CD4-positive, alpha-beta T cell treated with Interleukin-15 for 1 hour (primary cell): ENCODE measurements at places on chromosomes 5 and 9.

DNA sequence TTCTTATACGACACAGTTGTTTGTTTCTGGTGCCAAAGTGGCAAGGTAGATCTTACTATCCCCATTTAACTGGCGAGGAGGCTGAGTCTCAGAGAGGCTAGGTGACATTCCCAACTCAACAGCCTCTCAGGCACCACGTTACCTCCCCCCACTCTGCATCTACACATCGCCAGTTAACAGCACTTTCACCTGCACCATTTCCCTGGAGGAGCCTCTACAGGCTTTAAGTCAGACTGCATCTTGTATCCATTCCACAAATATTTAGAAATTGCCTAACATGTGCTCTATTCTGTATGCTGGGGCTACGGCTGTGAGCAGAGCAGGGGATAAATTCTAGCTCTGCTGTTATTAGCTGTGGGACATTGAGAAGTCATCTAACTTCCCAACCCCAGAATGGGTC lies 168.6 kb downstream of the INSYN2B start:
- DNase-seq: no peak

GRCh38 chr5:140488914-140489313 lies 58.5 kb upstream of the EIF4EBP3 start:
- no peak for DNase-seq

DNA sequence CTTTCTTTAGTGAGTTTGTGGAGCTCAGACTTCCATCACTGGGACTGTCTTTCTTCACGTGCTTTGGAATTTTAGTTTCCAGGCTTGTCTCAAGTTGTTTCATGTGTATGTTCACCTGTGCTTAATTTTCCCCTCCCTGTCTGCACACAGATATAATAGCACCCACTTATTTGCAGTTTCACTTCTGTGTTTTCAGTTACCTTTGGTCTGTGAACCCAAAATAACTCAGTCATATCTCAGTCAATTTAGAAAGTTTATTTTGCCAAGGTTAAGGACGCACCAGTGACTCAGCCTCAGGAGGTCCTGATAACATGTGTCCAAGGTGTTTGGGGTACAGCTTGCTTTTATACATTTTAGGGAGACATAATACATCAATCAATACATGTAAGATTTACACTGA lies 330.4 kb downstream of the ICE1 start:
- DNase-seq: no peak

GRCh38 chr9:3835393-3835792 lies 309.6 kb upstream of the RFX3 start:
- DNase-seq: no peak

DNA sequence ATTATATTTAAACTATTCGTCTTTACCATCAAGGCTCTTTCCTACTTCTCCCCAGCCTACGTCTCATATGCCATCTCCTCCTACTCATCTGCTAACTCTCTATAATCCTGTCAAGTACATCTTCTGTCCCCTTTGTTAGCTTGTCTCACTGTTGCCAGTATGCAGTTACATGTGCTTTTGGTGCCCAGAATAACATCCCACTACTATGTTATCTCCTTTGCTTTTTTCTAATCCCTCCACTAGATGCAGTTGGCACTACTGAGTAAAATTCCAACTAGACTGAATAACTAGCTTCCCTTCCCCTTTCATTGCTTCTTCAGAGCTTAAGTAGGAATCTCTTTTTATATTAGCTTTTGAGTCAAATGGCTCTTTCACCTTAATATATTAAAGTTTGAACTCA lies 3.0 kb upstream of the ARRDC3 start:
- DNase-seq: no peak

GRCh38 chr5:178471711-178472110 lies 118.5 kb downstream of the COL23A1 start:
- no peak for DNase-seq

GRCh38 chr5:39891376-39891775 lies 466.6 kb upstream of the DAB2 start:
- DNase-seq: no peak

GRCh38 chr5:54150841-54151240 lies 159.5 kb downstream of the ARL15 start:
- no peak for DNase-seq

- no peak for DNase-seq
Observed at GRCh38 chr9:132418726-132419363, 8.8 kb downstream of the CFAP77 start.

GRCh38 chr5:893711-894110 lies 1.0 kb downstream of the TRIP13 start:
- DNase-seq: no peak

- no peak for DNase-seq
Observed at GRCh38 chr5:122201365-122201764, 72.0 kb downstream of the ZNF474 start.

GRCh38 chr5:218457-219291 lies 554 bp downstream of the SDHA start:
- no peak for DNase-seq

DNA sequence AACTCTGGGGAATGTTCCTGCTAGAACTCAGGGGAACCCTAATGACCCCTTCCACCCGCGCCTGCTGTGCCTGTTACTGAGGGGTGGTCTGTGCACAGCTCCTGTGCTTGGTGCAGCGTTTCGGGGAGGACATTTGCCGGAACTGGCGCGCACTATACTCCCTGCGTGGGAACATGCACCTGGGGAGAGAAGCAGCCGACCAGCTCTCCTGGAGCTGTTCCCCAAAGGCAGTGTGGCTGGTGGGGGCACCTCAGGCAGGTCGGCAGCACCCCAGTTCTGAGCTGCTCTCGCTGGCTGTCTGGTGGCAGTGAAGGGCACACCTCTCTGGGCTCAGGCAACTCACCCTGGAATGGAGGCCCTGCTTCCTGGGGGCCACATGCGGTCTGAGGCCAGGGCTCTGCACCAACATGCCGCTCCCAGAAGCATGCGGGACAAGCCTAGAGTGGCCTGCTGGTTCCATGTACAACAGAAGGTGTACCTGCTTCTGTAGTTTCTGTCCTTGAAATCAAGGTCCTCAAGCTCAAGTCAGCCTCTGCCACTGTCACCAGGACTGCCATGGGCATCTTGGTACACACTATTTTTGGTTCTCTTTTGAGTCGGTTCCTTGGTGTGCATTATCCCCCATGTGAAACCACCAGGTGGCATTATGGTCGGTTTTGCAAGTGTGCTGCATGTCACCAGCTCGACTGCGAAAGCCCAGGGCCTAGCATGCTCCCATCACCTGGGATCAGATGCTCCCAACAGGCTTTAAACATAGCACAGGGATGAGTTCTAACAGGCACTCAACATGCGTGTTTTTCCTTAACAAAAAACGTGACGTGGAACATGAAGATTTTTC lies 7.8 kb upstream of the MRNIP start:
- no peak for DNase-seq

- DNase-seq: no peak
Observed at GRCh38 chr9:135086597-135087488, 625 bp upstream of the OLFM1 start.

- DNase-seq: no peak
Observed at GRCh38 chr5:74272831-74273451, 367.6 kb downstream of the ENC1 start.

DNA sequence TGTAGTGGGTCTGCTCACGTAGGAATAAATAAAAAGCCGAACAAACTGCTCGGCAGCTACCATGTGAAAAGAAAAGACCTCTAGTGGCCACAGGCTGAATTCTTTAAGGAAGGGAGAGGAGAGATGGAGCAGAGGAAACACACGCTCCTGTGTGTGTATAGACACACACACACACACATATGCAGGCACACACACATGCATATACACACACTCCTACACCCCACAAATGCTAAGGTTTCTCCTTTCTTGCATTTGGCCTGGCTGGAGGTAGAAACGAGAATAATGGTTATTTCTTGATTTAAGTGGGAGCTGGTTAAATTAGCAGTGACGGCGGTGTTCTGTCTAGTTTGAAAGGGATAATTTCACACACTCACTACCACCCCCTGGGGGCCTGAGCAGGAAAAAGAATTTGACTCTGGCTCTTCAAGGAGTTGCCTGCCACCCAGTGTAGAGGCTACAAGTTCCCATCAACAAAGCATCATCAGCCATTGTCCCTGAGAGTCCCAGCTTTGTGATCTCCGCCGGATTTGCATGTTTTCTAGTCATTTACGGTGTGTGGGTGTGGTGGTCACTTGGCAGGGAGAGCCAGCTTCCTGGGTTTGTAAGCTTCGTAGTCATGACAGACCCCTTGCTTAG lies at the start of gene INSYN2B:
Gene INSYN2B (minus strand): TSS at position 78 of the 636 bp plus-strand sequence. CDS start 96,597 bp downstream, outside the sequence.
- DNase-seq: no peak

- no peak for DNase-seq
Observed at GRCh38 chr5:109485030-109485429, 75.3 kb upstream of the PJA2 start.

DNA sequence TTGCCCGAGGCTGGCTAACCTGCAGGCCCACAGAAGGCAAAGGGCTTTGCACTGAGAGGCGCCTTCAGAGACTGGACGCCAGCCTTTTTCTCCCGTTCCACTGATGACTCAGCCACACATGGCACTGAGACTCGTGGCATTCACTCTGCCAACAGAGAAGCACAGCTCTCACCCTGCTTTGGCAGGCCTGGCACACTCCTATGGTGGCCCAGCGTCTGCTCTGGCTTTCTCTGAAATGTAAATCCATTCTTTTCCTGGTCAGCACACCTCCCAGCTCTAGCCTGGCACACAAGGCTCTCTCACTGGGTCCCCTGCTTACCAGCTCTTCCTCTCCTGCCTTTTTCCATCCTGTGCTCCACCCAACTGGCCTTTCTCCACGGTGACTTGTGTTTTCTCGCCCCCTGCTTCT lies 5.9 kb upstream of the MELK start:
- no peak for DNase-seq

- DNase-seq: no peak
Observed at GRCh38 chr9:1047591-1048230, 2.4 kb upstream of the DMRT2 start.

DNA sequence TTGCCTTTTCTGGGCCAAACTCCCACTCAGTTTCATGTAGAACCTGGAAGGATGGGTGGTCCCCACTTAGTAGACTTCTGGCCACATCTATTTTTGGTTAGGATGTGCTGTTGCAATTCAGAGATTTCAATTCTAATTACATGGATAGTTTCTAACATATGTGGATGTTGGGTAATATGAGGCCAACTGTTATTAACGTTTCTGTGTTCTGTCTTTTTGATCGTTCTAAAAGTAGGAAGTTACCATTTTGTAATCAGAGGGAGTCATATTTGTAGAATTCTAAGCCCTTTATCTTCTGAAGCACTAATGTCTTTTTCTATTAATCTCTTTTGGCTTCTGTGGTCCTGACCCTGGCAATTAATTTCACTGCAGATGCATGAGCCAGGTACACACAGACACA lies 141.6 kb upstream of the SPEF2 start:
- no peak for DNase-seq

DNA sequence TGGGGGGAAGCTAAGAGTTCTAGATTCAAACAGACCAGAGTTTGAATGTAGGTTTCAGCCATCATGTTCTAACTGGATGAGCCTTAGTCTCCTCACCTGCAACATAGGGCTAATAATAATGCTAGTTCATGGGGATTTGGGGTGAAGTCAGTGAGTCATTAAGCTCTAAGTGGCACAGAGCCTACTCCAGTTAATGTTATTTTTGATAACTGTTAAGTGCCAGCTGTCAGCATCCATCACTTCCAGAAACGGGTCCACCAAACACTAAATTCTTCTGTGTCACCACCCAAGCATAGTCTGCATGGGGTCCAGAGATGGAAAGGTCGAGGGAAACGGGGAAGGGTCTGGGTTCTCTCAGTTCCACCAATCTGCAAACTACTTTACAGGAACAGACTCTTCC lies 1.8 kb upstream of the TSC1 start:
- DNase-seq: no peak

DNA sequence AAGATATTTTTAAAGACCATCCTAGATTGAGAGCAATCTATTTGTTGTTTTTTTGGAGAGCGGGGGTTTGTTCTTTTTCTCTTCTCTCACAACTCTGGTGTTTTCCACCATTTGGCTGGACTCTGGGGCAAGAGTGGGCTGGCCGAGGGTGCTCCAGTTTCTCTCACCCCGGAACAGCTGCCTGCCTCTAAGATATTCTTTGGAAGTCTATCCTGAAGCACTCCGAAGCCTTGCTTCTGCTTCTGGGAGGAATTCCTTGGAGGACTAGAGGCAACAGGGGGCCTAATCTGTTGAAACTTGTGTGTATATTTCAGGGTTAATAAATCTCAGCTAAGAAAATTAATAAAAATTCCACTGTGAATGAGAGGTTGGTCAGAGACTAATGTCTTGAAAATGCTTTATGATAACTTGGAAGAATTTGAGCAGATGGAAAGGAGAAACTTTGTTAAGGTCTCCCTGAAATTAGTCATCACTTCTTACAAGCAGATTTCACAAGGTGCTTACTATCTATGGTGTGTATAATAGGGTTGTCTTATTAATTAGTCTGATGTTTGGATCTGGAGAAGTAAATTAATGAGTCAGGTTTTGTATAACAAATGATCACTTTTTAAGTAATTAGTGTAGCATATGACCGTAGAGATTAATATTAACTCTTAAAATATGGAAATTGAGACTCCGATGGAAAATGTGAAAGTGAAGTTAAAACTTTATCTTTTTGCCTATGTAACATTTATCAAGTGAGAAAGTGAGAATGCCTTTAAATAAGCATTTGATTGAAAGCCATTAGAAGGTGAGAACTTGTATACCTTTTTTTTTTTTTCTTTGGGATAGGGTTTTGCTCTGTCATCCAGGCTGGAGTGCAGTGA lies 4.0 kb downstream of the MAN2A1 start:
- no peak for DNase-seq

- DNase-seq: peak; percentile 83
Observed at GRCh38 chr9:91711755-91712601, 238.1 kb downstream of the ROR2 start.

GRCh38 chr5:62974623-62975022 lies 396.0 kb downstream of the LRRC70 start:
- DNase-seq: no peak

DNA sequence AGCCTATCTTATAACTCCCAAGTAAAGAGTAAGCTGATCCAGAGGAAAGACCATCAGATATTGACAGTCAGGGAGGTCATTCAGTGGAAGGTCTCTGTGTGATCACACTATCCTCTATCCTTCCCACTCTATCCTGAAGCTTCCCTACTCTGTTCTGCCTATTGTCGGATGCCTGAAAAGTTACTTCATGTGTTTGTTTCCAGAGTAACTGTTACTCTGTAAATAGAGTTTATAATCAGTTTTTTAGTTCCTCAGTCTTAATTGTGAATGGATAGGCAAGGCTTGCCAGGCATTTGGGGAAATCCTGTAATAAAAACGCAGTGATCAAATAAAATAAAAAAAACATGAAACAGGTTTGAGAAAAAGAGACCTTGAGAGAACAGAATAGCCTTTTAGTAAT lies 79.8 kb downstream of the XRCC4 start:
- no peak for DNase-seq
